Urothelium cell line (cell line): ENCODE measurements at places on chromosomes 3 and 15.

DNA sequence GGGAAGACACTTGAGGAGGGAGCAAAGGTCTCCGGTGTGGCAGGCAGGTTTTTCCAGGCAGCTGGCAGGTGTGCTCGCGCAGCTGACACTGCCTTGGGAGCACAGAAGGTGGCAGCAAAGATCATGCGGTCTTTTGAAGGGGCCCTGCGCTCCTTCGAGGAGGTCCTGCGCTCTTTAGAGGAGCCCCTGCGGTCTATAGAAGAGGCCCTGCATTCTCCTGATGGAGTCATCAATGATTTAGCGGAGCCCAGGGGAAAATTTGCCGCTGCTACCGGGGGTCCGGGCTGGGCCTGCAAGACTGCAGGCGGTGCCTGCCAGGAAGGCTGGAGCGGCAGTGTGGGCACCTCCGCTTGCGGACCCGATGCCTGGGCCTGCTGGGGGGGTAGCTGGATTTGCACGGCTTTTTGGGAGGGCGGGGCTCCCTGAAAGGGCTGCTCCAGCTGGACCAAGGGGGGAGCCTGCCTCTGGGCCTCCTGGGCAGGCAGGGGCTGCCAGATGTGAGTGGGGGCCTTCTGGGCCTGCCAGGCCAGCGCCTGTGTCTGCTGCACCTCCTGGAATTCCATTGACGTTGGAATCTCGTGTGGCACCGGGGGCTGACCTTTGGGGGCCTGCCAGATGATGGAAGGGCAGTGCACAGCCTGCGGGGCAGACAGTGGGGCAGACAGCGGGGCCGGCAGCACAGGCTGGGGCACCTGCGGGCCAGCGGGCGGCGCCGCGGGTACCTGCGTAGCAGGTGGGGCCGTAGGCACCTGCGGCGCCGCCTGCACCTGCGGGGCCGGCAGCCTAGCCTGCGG, 2.1 kb downstream of the MAGEL2 start:
- no peak for DNase-seq

GRCh38 chr3:157624801-157625200, 121.6 kb upstream of the VEPH1 start:
- DNase-seq: no peak

- DNase-seq: no peak
Measured at GRCh38 chr15:77376770-77377169, 43.1 kb downstream of the PEAK1 start.

- no peak for DNase-seq
Measured at GRCh38 chr3:15955968-15956367, 158.2 kb upstream of the ANKRD28 start.

- DNase-seq: no peak
Measured at GRCh38 chr15:29087521-29088285, 181.9 kb downstream of the NSMCE3 start.

- DNase-seq: no peak
Measured at GRCh38 chr3:31724116-31724515, 191.4 kb downstream of the STT3B start.

- DNase-seq: no peak
Measured at GRCh38 chr15:20643829-20644425, 102.3 kb upstream of the GOLGA6L6 start.
